ENCODE measurements at places on chromosomes 11 and 22.

DNA sequence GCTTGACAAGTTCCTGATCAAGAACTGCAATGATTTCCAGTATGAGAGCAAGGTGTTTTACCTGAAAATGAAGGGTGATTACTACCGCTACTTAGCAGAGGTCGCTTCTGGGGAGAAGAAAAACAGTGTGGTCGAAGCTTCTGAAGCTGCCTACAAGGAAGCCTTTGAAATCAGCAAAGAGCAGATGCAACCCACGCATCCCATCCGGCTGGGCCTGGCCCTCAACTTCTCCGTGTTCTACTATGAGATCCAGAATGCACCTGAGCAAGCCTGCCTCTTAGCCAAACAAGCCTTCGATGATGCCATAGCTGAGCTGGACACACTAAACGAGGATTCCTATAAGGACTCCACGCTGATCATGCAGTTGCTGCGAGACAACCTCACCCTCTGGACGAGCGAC, 12.0 kb downstream of the YWHAH start:
- no peak for DNase-seq

DNA sequence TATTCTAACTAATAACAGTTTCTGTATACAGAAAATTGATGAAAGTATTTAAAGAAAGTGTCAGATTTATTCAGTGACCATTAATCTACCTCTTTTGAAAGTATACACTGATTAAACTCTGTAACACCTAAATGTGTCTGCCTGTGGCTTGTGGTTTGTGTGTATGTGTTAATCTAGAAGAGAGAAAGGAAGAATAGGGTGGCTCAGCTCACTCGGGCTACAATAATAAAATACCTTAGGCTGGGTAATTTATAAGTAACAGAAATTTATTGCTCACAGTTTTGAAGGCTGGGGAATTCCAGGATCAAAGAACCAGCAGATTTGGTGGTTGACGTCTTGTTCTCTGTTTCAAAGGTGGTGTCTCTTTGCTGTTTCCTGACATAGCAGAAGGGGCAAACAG, 13.6 kb upstream of the OR5AS1 start:
- DNase-seq = no peak

- no peak for DNase-seq
Measured at GRCh38 chr11:9479899-9480298, 19.1 kb downstream of the ZNF143 start.

DNA sequence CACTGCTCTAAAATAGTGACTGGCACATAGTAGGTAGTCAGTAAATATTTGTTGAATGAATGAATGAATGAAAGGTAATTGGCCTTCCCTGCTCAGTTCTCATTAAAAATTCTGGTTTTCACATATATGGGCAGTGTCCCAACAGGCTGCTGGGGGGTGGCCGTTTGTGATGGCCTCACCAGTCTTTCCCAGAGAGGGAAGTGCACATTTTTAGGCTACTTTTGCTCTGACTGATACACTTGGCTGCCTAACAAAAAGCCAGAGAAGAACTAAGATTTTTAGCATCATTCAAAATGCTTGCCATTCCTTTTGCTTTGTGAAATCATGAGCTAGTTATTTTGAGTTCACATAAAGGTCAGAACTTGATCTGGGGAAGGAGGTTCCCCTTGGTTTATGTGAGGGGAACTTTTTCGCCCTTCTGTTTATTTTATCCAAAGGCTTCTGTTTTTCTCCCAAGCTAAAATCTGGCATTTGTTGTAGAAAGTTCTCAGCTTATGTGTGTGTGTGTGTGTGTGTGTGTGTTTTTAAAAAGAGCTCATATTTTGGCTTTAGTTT, 83.1 kb downstream of the PTPRJ start:
- no peak for DNase-seq

GRCh38 chr22:46696229-46696518, 41.9 kb downstream of the CERK start:
- DNase-seq = no peak

GRCh38 chr11:134942681-134943080, 530.6 kb upstream of the B3GAT1 start:
- DNase-seq = no peak

GRCh38 chr22:28464127-28464526, 215.5 kb downstream of the TTC28 start:
- no peak for DNase-seq

GRCh38 chr22:31080164-31080847, 812 bp upstream of the SMTN start:
- no peak for DNase-seq

DNA sequence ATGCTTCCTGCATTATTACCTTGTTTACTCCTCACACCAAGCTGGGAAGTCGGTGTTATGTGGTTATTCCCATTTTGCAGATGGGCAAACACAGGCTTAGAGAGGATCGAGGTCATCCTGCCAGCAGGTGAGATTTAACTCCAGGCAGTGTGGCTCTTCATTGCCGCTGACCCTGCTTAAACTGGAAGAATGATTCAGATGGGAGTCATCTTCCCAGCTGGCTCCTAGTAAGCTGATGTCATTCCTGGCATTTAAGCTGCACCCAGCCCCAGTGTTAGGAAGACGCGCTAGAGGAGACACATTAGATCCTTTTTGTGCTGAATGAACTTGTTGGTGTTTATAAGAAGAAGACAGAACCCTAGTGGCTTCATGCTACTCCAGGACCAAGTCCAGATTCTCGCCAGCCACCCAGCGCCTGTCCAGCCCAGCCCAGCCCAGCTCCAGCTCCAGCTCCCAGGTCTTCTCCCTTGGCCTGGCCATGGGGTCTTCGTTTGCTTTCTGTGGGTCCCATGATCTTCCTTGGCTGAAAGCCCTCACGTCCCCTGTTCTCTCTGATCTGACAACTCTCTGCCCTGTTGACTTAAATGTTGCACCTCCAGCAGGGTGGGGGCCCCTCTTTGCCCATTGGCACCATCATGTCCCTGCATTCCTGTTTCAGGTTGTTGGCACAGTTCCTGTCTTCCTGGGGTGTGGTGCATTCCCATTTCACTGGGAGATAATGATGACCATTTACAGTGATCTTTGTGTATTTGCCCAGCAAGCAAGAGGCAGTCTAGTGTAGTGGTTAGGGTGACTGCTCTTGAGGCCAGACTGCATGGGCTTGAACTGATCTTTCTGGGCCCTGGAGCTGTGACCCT, 13.6 kb downstream of the PARVB start:
- DNase-seq = no peak

DNA sequence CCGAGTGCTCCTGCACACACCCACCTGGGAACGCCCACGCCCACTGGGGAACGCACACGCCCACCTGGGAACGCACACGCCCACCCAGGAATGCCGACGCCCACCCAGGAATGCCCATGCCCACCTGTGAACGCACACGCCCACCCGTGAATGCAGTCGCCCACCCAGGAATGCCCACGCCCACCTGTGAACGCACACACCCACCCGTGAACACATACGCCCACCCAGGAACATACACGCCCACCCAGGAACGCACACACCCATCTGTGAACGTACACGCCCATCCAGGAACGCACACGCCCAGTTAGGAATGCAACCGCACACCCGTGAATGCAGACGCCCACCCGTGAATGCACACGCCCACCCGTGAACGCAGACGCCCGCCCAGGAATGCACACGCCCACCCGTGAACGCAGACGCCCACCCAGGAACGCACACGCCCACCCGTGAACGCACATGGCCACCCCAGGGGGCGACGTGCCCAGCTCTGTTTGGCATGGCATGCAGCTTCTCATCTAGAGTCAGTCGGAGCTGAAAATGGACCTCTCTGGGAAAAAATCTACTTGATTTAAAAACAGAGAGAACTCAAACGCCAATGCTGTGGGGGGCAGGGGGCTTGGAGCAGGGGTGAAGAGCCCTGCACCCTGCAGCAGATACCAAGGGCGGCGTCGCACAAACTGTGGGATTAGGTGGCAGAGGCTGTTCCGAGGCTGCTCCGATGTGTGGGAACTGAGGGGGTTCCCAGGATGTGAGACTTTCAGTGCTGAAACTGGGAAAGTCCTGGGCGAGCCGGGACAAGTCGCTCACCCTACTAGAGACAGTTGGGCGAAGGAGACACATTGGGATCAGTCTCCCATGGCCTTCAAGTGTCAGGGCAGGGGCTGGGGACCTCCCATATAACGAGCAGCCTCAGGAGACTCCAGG, 83.3 kb downstream of the MYEOV start:
- DNase-seq = no peak

- DNase-seq = no peak
Measured at GRCh38 chr11:71242391-71242790, 10.0 kb downstream of the SHANK2 start.

DNA sequence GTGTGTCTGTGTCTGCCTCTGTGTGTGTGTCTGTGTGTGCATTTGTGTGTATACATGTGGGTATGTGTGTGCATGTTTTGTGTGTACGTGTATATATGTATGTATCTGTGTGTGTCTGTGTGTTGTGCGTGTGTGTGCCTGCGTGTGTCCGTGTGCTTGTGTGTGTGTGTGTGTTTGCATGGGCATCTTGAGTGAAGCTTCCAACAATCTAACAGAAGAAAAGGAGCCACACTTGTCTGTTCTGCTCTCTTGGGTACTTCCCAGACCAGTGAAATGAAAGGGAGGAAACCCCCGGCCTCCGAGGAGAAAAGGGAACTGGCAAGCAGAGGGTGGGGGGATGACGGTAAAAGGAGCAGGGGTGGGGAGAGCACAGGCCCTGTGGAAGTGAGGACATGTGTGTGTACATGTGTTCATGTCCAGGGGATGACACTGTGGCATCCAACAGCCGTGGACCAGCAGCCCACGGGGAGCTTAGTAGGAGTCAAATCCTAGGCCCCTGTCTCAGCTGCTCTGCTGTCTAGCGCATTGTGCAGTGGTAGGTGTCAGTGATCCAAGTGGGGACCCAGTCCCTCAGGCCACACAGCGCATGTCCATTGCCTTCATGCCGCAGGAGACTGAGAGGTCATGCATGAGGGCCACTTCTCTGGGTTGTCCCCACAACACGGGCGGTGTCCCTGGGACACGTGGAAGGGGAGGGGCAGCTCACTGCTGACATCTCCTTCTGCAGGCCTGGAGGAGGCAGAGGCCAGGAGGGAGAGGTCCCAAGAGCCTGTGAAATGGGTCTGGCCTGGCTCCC, 8.1 kb downstream of the CSF2RB start:
- DNase-seq = no peak

DNA sequence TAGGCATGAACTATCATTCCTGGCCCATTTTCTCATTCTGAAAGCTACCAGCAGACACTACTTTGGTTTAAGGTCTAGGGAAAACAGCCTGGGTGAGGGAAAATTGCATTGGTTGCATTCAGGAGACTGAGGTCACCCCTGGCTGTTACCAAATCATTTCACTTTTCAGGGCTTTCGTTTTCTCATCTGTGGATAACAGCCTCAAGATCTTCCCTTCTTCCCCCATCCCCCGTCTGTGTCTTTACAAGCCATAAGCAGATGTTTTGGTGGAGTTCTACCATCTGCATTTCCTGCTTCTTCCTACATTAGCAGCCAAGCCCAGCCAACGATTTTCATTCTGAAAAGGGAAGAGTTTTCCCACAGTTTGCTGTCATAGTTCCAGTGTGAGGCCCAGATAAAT, 130.4 kb downstream of the HIPK3 start:
- DNase-seq = no peak

DNA sequence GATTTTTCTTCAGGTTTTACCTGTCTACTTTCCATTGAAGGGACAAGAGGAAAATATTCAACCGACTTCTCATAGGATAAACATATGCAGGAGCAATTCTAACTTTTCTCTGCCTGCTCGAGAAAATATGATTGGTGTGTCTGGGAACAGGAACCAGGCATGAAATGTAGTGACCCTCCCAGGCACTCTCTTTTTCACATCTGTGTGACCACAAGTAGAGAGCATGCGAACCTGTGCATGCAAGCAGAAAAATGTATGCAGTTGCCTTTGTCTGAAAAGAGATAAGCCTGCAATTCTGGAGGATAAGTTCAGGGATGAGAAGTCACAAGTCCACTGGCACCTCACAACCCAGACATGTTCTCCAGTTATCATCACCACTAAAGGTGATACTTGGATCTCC, 583.5 kb upstream of the FAT3 start:
- no peak for DNase-seq

- DNase-seq = no peak
Measured at GRCh38 chr11:64501500-64502427, 89.3 kb upstream of the SLC22A12 start.

DNA sequence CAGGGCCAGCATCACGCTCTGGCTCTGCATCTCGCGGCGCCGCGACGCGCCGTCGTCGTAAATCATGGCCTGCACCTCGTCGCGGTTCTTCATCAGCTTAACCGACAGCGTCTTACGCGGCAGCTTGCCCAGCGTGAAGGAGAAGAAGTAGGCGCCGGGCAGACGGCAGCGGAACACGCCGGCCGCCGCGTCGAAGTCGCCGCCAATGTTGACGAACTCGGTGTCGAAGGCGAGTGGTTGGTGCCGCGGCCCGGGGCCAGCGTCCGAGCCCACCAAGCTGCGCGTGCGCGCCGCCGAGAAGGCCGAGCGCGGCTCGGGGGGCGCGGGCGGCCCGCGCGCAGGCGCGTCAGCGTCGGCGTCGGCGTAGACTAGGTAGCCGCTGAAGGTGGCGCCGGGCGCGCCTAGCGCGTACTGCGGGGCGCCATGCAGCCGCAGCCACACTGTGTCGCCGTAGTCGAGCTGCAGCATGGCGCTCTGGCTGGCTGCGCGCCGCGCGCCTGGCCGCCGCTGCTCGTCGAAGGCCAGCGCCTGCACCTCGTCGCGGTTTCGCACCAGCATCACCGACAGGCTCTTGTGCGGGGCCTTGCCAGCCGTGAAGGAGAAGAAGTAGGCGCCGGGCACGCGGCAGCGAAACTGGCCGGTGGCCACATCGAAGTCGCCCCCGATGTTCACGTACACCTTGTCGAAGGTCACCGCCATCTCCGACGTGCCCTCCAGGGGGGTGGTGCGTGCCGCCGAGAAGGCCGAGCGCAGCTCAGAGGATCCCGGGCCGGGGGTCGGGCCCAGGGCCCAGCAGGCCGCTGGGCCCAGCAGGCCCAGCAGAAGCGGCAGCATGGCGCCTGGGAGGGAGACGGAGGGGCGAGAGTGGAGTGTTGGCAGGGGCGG, 3.7 kb downstream of the FAM180B start:
- DNase-seq = no peak

DNA sequence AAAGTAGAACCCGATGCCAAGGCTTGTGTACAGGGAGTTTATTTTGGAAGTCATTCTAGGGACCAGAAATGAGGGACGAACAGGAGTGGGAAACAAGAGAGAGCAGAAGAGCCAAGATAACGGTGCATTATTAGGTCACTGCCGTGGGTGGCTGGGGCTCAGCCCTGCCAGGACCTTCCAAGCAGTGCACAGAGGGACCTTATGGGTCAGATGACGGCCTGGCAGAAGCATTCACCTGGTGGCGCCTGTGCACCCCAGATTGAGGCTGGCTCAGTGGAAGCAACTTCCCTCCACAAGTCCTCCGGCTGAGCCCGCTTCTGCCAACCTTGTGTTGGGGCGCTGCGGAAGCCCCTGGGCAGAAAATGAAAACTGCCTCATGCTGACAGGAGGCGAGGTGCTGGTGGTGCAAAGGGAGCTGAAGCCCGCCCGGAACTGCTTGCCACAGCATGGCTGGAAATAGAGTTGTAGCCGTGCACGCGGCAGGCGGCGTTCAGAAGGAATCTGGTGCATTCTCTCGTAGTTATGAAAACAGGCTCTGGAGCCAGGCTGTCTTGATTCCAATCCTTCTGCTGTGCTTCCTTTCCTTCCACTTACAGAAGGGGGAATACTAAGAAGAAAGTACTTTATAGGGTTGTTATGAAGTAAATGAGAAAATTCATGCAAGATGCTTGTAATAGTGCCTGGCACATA, 22.2 kb upstream of the TP53I11 start:
- DNase-seq = no peak

All from cortex of kidney (tissue), 1 donor.